ENCODE measurements at places on chromosomes 4 and X. TPM values are rescaled to one million over a fixed set of nuclear protein-coding genes. Genes with fewer than 3 reads are reported as not detected.

Gene PAGE2B
- not detected for polyA plus RNA-seq

Gene GPRASP3
- polyA plus RNA-seq: 0.87 TPM

Gene FRG2
- not detected for polyA plus RNA-seq

Gene TMEM255A
- polyA plus RNA-seq: 0.20 TPM

Gene PCDH18
- 1.7 TPM for polyA plus RNA-seq

Data from lung (tissue), 17 donors.